ENCODE measurements at places on chromosomes 16 and 17.
A peak's percentile ranks its signal among the peaks of the same experiment; 100 is the strongest.

DNA sequence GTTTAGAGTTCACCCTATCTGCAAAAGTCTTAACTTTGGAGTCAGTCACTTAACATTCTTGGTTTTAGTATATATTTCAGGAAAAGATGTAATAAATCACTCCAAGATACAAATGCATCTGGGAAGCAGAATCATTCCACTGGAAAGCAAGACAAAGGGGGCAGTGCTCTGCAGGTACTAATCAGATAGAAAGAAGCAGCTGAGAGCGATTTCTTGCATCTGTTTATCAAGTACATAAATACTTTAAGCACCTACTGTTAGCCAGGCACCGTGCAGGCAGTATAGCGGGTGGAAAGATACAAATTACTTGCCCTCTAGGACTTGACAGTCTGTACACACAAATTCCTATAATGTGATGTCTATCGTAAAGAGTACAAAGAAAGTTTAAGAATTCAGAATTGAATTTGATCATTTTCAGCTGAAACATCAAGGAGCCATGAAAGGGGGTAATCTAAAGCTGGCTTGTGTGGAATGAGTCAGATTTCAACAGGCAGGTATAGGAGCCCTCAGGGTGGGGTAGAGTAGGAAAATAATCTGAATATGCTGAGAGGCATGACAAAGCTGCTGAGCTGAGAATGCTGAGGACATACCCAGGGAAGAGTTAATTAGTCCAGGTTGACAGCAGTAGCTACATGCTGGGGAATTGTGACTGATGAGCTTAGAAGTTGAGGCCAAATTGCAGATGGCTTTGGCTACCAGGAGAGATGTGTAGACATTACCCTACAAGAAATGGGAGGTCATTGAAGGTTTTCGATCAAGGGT is 110.2 kb downstream of the CA10 start:
- DNase-seq, result no peak

DNA sequence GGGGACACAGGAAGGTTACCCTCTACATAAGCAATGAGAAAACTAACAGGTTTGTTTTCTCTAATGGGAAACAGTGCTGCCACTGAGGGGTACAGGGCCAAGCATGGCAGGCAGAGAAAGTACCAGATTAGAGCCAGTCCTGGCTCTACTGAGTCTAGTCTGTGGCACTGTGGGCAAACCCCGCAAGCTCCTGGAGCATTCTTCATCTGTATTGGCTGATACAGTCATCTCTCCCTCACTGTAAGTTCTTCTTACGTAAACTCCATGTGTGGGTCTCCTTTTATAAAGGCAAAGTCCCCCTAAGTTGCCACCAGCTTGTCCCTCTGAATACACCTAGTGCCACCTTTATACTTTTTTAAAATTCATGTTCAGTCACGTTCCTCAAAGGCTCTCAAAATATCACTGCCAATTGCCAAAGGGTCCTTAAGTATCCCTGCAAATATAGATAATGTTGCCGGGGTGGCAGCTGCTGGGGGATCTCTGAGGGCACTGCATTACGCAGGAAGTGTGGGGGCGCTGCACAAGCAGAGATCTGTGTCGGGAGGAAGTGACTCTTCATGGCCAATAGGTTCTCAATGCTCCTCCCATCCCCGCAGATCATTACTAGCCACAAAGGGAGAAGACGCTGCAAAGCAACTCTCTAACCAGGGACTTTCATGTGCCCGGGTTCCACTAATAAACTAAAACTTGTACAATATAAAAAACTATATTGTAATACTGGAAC is 18.8 kb downstream of the XPO6 start:
- no peak for DNase-seq

- no peak for DNase-seq
Observed at GRCh38 chr17:83067718-83068261, 11.6 kb upstream of the METRNL start.

- DNase-seq, result no peak
Observed at GRCh38 chr17:4666296-4666695, 24.8 kb upstream of the ALOX15 start.

DNA sequence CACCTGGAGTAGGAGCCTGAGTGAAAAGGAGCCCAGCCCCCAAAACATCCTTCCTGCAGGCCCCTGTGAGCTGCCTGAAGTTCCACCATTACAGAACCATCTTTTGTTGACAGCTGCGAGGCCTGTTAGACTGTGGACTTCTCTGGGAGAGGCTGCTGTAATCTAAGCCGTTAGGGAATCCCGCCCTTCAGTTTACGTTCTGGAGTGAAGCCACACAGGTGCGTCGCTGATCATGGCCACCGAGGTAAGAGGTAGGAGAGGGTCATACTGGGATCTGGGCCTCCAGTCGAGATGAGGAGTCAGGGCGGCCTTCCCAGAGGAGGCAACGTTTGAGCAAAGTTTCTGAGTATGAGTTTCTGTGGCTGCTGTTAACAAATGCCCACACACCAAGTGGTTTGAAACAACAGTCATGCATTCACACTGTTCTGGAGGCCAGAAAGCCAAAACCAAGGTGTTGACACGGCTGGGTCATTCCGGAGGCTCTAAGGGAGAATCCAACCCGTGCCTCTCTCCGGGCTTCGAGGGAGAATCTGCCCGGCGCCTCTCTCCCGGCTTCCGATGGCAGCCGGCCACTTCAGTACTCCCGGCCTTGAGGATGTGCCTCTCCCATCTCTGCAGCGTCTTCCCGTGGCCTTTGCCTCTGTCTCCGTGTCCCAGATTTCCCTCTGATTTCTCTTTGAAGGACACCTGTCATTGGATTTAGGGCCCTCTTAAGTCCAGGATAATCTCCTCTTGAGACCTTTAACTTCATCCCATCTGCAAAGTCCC is 26.6 kb upstream of the ATP2C2 start:
- DNase-seq, result no peak

GRCh38 chr17:27360507-27360906 is 66.6 kb downstream of the WSB1 start:
- no peak for DNase-seq

DNA sequence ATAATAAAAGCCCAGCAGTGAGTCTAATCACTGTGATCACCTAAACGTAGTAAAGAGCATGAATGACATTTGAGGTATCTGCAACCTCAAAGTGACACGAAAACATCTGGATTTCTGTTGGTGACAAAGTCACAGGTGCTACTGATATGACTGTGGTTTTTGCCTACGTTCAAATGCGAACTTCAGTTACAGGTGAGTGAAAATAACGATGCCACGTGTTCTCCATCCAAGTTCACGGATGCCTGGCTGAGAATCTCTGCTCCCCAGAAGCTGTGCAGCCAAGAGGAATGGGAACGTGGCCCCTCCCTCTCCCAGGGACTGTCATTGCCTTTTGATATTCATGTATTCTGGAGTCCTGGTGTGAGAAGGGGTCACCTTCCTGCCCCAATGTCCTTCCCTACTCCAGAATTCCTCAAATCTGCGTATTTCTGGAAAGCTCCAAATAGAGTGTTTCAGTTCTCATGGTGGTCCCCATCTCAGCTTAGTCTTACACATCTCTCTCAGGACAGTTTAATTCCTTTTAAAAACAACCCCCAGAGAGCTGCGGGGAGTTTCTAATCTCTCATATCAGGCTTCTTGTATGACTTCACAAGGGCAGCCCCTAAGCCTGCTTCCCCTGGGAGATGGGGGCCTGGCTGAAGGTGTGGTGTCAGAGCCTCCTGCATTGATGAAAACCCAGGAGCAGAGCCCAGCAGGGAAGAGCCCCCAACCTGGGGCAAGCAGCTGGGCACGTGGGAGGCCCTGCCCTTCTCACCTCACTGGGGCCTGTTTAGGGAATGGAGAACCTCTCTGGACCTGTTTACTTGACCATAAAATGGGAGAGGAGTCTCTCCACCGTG is 25.8 kb downstream of the PIK3R5 start:
- no peak for DNase-seq

GRCh38 chr16:53646506-53646905 is 57.2 kb downstream of the RPGRIP1L start:
- no peak for DNase-seq

- no peak for DNase-seq
Observed at GRCh38 chr16:23175651-23176050, 6.9 kb upstream of the SCNN1G start.

GRCh38 chr16:760065-760464 is 469 bp upstream of the MSLN start:
- no peak for DNase-seq

DNA sequence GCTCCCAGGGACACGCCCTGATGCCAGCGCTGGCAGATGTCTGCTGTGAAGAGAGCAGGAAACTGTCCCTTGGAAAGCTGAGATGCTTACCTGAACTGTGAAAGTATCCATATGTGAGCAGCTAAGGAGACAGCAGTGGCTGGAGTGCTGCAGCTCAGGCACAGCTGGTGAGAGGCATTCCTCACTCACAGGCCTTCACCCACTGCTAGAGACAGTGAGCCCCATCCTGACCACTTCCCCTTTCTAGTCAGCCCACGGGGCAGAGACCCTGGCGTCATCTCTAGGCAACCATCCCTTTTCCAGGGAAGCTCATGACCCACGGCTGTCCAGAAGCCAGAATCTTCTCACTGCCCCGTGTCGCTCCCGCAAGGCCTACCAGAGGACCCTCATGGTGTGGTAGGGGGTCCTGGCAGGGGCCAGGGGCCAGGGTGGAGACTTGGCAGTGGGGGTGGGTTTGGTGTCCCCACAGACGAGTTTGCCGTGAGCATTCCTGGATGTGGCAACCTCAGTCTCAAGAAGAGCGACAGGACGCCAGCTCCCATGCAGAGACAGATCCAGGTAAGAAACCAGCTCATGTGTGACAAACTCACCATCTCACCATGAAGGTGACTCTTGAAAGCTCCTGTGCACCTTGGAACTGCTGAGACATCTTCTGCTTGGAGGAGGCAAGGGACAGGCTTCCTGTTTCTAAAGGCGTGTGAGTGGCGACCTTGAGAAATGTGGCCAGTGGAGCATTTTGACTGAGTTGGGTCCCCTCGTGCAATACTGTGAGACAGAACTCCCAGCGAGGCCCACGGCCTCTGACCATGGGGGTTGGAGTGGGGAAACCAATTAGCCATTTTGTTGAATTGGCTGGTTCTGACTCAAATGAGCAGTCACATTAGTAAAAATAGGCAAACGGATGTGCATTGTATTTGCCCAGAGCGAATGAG is at the start of gene SCIMP:
Gene SCIMP, minus strand, starts transcription at position 216 of the 932 bp plus-strand sequence. Its CDS starts 105 bp downstream, at position 111.
- DNase-seq, result no peak

GRCh38 chr17:58302171-58302918 is 21.6 kb upstream of the MPO start:
- DNase-seq, result no peak

DNA sequence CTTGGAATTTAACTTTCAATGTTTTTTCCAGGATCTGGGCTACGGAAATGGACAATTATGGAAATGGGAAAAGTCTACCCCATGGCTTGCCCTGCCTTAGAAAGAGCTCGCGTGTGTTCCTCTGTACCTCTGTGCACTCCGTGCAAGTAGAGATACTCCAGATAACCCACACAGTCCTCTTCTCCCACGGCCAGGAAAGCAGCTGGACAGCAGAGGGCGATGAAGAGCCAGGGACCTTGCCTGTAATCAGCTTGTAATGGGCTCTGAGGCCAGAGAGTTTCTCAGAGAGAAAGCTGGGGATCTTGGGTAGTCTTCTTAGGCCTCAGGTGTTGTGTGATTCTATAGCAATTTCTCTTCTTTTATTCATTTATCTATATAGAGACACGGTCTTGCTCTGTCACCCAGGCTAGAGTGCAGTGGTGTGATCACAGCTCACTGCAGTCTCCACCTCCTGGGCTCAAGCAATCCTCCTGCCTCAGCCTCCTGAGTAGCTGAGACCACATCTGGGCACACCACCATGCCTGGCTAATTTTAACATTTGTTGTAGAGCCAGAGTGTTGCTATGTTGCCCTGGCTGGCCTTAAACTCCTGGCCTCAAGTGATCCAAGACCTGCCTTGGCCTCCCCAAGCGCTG is 2.4 kb upstream of the SOCS7 start:
- peak; percentile 89 for DNase-seq

GRCh38 chr16:59913666-59914065 is 1179.5 kb upstream of the GOT2 start:
- DNase-seq, result no peak

- peak; percentile 17 for DNase-seq
Observed at GRCh38 chr16:75506574-75506973, 11.3 kb upstream of the CHST6 start.

DNA sequence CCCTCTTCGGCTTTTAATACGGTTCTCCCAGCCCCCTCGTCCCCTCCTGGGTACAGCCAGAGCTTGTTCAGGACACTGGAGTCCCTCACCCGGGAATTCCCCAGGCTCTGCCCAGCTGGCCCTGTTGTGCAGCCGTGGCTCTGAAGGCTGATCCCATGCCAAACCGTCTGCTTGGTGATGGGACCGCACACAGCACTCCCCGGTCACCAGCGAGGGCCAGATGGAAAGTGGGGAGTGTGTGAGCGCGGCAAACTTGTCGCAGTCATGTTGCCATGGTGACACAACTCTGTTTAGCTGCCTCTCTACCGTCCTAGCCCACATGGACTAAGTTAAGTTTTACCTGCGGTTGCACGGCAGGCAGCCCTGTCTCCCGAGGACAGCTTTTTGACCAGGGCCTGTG is 107.9 kb downstream of the RAP1GAP2 start:
- peak; percentile 50 for DNase-seq

DNA sequence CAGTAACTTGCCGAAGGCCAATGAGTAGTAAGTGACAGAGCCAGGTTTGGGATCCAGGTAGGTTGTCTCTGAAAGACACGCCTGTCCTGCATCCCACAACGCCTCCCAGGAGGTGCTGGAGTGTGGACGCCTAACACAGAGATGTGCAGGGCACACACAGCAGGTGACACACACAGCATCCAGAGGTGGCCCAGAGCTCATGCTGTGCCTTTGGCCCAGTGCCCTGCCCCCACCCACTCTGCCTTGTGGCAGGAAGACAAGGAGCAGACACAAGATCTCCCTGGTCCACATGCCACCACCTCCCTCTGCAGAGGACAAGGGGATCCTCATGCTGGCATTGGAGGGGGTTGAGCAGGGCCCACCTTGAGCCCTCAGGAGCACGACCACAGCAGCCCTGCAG is 14.7 kb upstream of the STH start:
- DNase-seq, result no peak

- no peak for DNase-seq
Observed at GRCh38 chr17:35174835-35175334, 19.3 kb downstream of the SLC35G3 start.

- no peak for DNase-seq
Observed at GRCh38 chr17:66837226-66837625, 2.3 kb downstream of the CACNG5 start.

- no peak for DNase-seq
Observed at GRCh38 chr17:50149417-50150353, 792 bp downstream of the PPP1R9B start.

GRCh38 chr16:10493276-10493675 is 87.1 kb downstream of the EMP2 start:
- no peak for DNase-seq

GRCh38 chr16:3590736-3591435 is 13.7 kb upstream of the NLRC3 start:
- no peak for DNase-seq

- DNase-seq, result peak; percentile 92
Observed at GRCh38 chr17:19386974-19387920, at the start of gene MFAP4. MFAP4 (minus strand) TSS chr17:19387190; CDS start chr17:19387155, 35 bp downstream.

Data from muscle of arm (tissue), 14 donors.